Esophagus muscularis mucosa (tissue), 4 donors: ENCODE measurements at places on chromosomes 11 and 22. TPM values are rescaled to one million over a fixed set of nuclear protein-coding genes. Genes with fewer than 3 reads are reported as not detected.

DNA sequence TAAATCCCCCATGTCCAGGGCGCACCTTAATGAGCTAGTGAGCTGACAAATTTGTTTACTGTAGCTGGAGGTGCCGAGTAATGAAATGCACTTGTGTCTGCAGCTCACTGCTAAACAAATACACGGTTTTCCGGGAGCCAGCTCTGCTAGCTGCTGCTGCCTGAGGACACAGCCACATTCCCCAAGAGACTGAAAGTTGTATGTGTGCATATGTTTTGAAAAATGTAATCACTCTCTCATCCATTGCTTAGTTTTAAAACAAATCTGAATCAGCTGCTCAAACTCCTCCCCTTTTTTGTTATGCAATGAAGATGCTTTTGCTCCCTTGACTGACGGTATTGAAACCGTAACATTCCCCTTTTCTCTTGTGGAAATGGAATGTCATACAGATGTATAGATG, 62.4 kb upstream of the NNMT start:
- DNase-seq = no peak

GRCh38 chr11:61503135-61503770, 5.3 kb upstream of the LRRC10B start:
- no peak for DNase-seq

Gene OR51L1
- total RNA-seq = not detected

Gene OMP
- total RNA-seq = not detected

Gene MYBPC3
- total RNA-seq = 0.06 TPM

Gene OR51B5
- total RNA-seq = not detected

- DNase-seq = no peak
Measured at GRCh38 chr11:121309688-121310087, 17.1 kb downstream of the SC5D start.

GRCh38 chr11:64745189-64745520, 1.2 kb upstream of the RASGRP2 start:
- no peak for DNase-seq

DNA sequence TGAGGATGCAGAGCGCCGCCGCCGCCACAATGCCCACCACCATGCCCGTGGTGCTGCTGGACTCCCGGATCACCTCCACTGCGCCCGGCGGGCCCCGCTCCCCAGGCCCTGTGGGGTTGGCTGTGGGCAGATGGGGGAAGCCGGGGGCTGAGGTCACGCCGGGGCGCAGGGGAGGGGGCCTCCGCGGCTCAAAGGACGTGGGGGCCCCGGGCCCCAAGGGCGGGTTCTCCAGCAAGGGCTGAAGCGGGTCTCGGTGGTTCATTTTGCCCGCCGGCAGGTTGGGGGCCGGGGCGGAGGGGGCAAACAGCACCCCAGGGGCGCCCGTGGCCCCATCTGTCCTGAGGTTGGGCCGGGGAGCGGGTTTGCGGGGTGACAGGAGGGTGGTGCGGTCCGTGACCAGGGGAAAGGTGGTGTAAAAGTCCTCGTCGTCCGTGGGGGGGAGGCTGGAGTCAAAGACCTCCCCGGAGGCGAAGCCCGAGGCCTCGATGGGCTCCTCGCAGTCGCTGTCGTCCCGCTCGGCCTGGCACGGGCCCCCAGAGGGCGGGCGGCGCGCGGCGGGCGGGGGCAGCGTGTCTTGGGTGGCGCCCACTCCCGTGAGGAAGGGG, 16.5 kb downstream of the SLC22A12 start:
- DNase-seq = no peak

Gene TMEM86A
- total RNA-seq = 3.6 TPM

DNA sequence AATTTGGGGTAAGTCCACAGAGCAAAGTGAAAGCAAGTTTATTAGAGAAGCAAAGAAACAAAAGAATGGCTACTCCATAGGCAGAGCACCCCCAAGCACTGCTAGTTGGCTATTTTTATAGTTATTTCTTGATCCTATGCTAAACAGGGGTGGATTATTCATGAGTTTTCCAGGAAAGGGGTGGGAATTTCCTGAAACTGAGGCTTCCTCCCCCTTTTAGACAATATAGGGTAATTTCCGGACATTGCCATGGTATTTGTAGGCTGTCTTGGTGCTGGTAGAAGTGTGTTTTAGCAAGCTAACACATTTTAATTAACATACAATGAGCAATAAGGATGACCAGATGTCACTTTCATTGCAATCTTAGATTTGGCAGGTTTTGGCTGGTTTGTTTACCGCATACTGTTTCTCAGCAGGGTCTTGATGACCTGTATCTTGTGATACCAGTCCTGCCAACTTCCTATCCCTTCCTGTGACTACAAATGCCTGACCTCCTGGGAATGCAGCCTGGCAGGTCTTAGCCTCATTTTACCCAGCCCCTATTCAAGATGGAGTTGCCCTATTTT, 937 bp upstream of the C1QTNF6 start:
- DNase-seq = no peak
